ENCODE measurements at places on chromosomes 4 and X.

- DNase-seq: no peak
These were observed 1724.5 kb downstream of the C4orf33 start for GRCh38 chr4:130820448-130820847.

DNA sequence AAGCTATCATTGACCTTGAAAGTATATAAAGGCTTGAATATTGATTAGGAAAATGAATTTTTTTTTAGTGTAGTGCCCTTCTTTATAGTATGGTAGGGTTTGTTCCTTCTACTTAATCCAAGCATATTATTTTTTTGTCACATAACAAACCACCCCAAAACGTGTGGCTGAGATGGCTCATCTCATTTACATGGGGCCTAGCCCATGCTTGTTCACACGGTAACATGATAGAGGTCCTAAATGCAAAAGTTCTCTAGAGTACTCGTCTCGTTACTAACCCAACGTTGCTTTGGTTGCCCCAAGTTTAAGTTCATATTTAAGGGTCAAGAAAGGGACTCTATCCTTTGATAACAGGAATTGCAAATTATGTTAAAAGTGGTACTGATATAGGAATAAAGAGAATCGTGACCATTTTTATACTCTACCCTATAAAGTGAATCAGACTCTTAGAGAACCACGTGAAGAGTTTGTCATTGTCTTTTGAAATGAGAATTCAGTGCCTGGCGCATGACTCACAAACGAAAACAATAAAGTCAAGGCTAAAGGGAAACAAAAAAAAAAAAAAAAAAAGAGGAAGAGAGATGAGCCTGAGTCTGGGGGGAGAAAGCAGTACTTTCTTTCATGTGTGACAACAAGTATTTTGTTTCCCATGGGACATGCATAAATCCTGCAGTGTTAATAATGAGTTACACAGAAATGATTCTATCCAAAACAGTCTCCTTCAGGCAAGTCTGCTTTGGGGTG lies 402.8 kb upstream of the NWD2 start:
- DNase-seq: no peak

DNA sequence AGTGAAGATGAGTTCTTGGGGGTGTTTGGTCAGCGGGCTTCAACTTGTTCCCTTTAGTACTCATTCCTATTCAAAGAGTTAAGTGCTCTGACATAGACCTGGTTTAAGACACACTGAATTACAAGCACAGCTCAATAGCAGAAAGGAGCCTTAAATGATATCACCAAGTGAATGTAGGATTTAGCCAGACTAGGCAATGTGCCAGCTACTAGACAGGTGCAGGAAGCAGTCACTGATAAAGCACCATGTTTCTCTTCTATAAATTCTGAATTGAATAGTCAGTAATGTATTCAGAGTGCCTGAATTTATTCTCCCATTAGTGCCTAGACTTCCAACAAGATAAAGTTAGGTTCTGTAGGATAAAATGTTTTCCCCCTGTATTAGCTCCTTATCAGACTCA lies 63.6 kb downstream of the ASB9 start:
- DNase-seq: peak; percentile 2

DNA sequence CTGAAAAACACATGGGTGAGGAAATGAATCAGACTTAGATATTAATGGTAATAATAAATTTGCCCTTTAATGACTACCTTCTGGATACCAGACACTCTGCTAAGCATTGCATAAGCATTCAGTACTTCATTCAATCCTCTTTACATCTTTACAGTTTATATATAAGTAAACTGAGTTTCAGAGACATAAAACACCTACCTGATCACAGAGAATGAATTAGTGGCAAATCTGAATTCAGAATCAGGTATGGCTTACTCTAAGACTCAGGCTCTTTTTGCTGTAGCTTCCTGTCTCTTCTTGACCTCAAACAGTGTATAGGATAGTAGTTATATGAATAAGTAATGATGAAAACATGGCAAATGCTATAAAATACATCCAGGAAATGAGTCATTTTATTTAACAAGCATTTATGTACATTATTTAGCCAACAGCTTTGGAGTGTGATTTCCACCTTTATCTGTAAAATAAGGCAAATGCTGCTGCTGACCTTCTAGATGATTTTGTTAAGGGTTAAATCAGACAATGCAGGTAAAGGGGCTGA lies 83.9 kb downstream of the VEGFC start:
- no peak for DNase-seq

DNA sequence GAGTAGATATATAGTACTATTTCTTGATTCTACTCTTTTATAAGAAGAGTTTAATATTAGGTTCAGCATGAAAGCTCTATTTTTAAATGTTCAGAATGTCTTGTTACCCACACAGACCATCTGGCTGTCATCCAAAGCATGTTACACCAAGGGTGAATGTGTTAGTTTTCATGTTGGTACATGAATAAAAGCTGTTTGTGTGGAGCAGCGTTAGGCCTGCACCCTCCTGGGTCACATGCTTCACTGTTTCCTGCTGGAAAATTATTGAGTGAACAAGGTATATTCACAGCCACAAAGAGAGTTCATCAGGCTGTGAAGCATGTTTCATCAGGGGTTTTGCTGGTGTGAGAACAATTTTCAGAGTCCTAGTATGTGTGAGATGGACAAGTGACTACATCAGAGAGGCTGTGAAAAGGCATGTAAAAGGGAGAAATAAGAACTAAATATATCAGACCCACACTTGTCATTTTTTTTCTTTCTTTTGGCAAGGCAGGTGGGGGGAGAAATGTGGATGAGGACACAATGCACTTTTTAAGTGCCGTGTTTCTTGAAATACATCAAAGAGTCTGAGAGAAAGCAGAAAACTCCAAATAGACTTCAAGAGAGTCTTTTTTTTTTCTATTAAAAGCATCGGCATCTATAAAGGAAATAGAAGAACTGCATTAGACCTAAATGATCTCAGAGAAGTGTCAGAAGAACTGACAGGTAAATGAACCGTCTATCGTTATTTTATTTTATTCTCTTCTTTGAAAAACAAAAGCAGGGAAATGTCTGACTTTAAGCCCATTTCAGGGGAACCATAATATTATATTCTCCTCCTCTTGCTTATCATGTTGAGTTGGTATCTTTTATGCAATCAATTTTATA lies 2429.7 kb downstream of the PCDH7 start:
- DNase-seq: no peak

GRCh38 chrX:2781226-2781571 lies 29.4 kb downstream of the XG start:
- DNase-seq: no peak

DNA sequence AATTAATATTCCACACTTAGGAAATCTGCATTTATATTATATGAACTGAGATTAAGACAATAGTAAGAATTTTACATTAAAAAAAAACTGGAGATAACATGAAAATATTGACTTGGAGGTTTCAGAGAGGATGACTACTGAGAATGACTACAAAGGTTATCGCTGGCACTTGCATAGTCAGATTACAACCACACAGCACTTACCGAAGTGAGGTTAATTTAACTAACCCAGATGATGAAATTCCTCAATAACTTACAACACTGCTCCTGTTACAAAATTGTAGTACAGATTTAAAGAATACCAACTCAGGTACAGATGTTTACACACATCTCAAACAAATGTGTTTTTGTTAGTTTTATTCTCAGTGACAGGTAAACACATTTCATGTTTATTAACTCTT lies 283.5 kb downstream of the CAMK2D start:
- no peak for DNase-seq

GRCh38 chr4:81659051-81659450 lies 187.3 kb upstream of the RASGEF1B start:
- no peak for DNase-seq

DNA sequence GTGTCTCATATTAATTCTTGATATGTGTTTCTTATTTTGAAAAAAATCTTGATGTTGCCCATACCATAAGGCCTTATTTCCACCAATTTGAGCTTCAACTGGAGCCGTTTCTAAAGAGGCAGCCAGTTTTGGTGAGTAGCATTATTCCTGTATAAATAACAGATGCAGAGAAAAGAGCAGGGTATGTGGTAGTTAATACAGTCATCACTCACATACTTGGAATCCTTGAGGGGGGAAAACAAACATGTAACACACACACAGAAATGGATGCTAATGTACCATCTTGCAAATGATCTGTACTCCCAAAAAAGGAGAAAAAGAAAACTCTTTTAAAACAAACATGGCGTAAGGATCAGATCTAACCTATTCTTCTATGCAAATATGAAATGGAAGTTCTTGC lies 389.7 kb downstream of the GPM6A start:
- DNase-seq: no peak

DNA sequence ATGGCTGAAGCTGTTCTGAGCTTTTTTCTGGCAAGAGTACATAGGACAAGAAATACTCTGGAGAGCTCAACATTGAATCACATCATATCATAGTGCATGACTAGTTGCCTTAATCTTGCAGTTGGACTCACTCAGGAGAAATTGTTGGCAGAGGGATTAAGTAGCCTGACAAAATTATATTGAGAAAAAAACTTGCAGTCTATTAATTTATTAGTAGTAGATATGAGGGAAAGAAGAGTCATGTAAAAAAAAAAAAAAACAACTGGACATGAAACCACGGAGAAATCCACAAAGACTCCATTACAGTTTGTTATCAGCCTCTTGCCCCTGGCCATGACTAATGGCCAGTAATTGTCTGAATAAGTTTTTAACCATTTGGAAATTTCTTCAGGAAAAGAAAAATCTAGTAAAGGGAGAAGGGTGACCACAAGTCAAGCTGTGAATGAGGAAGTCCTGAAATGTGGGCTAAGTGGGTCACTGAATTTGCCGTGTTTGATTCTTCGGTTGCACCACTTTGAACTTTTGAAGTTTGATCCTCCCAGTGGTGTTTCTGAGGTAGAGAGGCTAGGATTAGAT lies 45.6 kb downstream of the FHL1 start:
- no peak for DNase-seq

- no peak for DNase-seq
These were observed 41.1 kb upstream of the DCAF8L1 start for GRCh38 chrX:28022371-28022770.

DNA sequence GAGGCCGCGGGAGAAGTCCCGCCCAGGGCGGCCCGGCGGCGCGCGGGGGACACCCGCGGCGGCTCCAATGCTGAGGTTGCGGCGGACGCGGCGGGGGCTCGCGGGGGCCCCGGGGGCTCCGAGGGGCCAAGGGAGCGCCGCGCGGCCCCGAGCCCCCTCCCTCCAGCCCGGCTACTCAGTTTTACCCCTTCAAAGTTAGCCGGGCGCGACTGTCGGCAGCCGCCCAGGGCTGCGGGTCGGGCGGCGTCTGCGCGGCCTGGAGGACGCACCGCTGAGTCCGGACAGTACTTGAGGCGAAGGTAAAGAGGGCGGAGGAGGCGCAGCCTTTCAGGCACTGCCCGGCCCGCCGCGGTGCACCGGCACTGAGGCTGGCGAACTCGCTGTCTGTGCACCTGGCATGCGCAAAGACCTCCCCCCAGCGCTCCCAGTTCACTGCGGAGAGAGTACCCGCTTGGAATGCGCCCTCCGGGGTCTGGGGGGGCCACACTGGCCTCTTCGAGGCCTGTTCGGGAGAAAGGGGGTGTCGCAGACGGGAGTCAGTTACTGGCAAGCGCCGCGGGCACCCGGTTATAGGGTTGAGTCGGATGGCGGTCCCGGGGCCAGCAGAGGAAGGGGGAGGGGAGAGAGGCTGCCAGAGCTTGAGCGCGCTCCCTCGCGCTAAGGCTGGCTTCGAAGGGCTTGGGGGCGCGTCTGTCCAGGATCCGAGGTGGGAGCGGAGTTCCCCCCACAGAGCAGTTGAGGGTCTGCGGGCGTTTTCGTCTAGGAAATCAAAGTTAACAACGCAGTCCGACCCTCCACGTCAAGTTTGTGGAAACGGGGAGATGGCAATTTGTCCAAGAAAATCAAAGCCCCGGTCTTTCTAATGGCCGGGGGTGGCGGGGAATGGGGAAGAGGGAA lies 1.1 kb downstream of the PCDH19 start:
- no peak for DNase-seq

GRCh38 chr4:53128706-53129357 lies 237.0 kb downstream of the SCFD2 start:
- no peak for DNase-seq

DNA sequence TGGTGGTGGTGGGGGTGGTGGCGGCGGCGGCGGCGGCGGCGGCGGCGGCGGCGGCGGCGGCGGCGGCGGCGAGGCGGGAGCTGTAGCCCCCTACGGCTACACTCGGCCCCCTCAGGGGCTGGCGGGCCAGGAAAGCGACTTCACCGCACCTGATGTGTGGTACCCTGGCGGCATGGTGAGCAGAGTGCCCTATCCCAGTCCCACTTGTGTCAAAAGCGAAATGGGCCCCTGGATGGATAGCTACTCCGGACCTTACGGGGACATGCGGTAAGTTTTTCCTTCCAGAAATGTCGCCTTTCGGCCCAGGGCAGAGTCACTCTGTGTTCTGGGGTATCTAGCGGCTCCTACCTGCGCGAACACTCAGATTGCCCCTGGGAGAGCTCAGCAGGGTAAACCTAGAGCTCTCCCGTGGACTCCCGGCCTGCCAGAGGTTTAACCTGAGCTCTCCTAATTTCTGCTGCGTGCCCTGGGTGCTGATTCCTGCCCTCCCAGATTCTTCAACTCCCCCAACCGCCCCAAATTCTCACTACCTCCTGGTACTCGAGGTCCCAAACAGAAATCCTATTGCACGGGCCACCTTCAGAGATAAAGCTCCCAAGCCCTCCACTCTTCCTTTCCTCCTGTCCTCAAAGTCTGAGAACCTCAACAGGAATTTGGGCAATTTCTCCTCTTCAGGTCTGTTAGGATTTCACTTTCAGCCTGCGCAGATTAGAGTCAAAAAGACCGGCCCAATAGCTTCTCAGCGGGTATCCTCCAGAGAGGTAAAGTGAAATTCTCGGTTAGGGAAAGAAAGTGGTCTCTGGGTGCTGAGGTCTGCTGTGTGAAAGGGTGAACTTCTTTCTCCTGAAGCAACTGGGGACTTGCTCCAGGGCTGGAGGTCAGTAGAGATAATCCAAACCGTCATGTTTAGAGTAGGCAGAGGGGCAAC lies 2.9 kb downstream of the AR start:
- DNase-seq: no peak

Data from SHP77 treated with DMSO at 0.1 percent for 48 hours (cell line).